ENCODE measurements at places on chromosomes 7 and 10.
A peak's percentile ranks its signal among the peaks of the same experiment; 100 is the strongest.

- no peak for DNase-seq
These were observed 41.2 kb downstream of the NRCAM start for GRCh38 chr7:108415084-108415483.

GRCh38 chr7:149293338-149293737 lies 31.3 kb downstream of the ZNF783 start:
- DNase-seq = no peak

DNA sequence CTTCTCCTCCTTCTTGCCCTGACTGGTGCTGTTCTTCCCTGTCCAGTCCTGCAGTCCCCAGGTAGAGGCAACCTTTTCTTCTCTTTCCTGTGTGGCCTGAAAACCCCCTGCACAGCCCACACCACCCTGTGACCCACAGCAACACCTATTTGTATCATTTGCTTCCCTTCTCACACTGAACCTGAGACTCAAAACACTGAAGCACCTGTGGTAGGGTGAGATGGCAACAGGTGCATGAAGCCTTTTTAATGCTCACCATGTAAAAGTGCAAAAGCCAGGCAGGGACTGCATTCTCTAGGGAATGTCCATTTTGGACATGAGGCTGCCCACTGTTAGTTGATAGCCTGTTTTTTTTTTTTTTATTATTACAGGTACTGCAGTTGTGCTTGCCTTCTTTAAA lies 71.4 kb downstream of the LRMDA start:
- DNase-seq = no peak

DNA sequence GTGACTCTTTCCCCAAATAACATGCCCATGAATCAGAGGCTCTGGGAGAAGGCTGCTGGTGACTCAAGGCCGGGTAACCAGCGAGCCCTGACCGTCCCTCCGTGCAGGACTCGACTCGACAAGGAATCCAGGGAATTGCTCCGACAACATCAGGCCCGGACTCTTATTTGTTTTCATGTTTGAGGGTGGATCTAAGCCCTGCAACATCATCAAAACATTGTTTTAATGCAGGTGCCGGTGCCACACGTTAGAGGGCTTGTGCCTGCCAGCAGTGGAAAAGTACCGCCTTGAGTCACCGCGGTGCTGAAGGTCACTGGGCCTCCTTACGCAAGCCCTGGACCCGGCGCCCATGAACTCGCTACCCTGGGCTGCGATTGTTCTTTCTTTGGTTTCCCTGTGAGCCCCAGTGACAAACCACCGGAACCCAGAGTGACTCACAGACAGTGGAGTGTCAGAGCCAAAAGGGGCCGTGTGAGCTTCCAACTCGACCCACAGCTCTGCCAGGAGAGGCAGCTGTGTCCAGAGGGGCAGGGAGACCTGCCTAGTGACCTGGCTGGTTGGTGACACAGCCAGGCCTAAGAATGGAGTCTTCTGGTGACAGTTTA lies 139.4 kb upstream of the SHH start:
- peak; percentile 95 for DNase-seq

DNA sequence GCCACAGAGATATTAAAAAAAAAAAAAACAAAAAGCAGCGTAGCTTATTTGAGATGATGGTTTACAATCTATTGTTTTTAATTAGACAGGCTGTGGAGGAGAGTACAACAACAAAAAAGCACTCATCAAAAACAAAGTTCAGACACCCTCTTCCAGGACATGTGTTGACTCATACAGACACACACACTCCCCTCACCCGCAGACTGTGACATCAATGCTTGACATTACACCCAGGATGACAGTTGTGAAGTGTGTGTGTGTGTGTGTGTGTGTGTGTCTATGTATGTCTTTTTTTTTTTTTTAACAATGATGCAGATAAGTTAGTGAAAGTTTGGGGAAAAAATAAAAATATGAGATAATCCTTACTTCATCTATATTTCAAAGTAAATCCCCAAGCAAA lies 303.6 kb downstream of the GPAM start:
- DNase-seq = no peak

DNA sequence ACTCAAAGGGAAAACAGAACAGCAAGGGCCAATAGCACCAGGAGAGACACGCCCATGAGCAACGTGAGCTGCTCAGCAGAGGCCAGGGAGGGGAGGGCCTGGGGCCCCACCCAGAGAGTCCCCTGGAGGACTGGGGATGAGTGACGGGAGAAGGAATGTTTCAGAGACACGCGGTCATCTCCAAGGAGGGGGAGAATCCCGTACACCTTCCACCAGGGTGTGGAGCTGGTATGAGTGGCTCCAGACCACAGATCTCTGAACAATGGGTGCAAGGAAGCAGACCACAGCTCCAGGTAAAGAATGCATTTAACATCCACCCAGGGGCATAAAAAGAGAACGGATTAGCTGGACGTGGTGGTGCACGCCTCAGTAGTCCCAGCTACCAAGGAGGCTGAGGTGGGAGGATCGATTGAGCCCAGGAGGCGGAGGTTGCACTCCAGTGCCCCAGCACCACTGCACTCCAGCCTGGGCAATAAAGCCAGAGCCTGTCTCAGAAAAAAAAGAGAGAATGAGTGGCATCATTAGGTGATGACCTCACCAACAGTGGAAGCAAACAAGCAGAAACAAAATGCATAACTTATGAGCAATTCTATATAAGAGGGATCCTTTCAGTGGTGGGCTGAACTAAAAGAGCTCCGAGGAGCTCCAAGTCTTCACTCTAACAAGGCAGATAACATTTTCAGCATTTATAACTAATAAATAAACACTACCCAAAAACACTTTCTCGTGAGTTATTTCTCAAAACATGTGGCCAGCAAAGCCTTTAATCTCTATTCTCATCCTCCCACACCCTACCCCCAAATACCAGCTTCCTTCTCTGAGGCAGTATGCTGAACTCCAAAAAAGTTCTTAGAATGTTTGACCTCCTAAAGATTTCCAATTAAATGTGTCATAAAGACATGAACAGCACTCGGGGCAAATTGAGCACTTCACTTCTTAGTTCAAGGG lies 12.5 kb downstream of the PSAP start:
- peak; percentile 44 for DNase-seq

DNA sequence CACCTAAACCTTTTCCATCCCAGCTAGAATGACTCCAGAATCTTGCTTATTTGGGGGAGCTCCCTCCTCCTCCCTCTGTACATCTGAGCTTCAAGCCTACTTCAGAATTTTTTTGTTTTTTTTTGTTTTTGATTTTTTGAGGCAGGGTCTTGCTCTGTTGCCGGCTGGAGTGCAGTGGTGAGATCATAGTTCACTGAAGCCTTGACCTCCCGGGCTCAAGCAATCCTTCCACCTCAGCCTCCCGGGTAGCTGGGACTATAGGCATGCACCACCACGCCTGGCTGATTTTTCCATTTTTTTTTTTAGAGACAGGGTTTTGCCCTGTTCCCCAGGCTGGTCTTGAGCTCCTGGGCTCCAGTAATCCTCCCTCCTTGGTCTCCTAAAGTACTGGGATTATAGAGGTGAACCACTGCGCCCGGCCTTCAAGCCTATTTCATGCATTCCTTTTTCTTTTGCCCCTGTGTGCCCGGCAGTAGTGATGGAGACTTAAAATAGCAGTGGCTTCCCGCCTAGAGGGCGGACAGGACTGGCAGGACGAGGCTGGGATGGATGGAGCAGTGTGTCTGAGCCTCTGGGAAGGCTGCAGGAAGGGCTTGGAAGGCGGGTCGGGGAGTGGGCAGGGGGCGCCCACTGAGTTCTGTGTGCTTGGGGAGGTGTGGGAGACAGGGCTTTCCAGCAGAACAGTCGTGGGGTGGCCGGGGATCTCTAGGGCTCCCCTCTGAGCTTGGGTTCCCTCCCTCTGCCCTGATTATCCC lies 8.8 kb downstream of the CUX1 start:
- no peak for DNase-seq

DNA sequence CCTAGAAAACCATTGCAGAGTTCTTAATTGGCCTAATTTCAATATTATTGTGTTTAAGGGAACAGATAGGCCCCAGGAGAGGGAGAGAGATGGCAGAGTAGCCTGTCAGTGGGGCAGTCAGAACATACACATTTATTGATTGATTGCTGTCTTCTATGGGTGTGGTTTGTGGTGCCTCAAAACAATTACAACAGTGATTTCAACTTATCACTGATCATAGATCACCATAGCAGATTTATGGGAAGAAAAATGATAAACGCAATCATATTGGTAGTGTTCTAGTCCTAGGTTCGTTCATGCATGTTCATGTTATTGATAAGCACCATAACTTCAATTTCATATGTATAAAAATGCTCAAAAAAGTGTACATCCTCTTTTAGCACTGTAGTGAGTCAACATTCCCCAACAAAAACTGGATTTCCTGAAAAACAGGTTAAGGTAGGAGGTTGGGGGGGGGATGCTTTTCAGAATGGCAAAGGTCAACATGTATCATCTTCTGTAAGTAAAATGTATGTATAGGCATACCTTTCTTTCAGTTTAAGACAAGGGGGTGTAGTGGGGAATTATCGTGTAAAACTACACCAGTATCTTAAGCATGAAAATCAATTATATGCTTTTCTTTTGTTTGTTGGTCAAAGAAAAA lies 1.1 kb upstream of the TNKS2 start:
- DNase-seq = no peak

GRCh38 chr10:131310551-131311401 lies 745 bp downstream of the TCERG1L start:
- DNase-seq = peak; percentile 11

DNA sequence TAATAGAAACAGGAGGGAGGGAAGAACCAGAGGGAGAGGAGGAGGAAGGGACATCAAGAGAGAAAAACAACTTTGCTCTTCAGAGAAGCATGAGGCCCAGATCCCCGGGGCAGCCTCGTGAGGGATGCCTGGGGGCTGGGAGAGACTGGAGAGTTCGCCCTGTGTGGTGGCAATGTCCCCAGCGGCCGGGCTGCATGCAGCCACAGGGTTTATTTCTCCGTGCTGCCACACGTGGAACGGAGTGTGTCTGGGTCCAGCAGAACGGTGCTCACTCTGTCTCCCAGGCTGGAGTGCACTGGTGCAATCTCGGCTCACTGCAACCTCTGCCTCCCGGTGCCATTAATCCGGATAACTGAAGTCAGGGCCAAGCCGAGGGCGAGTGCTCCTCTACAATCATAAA lies 257.7 kb downstream of the ACTR3B start:
- DNase-seq = no peak

GRCh38 chr7:108138911-108139310 lies 8.8 kb upstream of the LAMB4 start:
- DNase-seq = peak; percentile 46

DNA sequence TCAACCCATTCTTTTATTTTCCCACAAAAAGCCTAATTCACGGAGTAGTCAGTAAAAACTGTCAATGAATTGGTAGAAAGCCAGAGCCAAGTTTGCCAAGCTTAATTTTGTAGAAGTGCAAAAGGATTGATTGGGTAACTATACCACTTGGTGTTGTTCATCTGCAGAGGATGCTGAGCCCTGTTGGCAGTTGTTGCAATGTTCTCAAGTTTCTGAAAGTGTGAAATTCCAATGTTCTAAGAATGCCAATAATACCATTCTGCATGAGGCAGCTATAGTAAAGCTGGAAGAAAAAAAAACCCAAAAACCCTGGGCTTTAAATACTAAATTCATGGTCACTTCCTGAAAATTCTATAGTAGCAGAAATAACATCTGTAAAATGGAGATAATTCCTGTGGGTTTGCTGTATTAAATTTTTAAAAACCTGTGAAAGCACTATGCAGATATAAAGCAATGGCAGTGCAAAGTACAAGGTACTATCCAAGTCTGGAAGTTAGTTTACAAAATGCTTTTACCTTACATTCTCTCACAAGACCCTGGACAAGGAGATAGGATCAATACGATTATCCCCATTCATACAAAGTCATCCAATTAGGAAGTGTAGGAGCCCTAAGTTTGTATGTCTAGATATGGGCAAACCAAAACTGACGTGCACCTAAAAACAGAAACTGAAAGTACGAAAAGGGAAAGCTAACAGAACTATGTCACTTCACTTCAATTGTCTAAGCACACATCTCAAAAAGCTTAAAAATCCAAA lies 6.0 kb upstream of the PON1 start:
- DNase-seq = peak; percentile 34

DNA sequence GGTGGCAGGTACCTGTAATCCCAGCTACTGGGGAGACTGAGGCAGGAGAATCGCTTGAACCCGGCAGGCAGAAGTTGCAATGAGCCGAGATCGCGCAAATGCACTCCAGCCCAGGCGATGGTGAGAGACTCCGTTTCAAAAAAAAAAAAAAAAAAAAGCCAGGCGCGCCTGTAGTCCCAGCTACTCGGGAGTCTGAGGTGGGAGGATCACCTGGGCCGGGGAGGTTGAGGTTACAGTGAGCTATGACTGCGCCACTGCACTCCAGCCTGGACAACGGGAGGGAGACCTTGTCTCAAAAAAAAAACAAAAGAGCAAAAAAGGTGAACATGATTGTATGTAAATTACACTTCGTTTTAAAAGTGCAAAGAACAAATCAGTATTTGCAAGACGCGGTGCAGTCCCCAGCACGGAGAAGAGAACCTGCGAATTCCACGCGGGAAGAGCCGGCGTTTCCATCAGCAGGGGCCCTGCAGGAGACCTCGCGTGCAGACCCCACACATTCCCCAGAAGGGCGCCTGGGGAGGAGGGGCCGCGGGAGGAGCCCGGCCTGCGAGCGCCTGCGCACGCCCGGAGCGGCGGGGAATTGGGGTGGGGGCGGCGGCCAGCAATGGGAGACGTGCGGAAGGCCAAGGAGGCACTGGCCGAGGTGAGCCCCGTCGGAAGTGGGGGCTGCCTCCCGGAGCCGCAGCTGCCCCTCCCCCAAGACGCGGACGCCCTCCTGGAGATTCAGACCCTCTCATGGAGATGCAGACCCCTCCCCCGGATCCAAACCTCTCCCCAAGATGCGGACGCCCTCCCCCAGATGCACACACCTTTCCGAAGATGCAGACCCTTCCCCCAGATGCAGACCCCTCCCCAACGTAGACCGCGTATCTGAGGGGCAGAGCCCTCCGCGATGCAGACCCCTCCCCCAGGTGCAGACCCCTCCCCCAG lies 16.7 kb upstream of the SUN1 start:
- peak; percentile 65 for DNase-seq

- DNase-seq = peak; percentile 46
These were observed 15.4 kb downstream of the NRAP start for GRCh38 chr10:113648478-113648877.

DNA sequence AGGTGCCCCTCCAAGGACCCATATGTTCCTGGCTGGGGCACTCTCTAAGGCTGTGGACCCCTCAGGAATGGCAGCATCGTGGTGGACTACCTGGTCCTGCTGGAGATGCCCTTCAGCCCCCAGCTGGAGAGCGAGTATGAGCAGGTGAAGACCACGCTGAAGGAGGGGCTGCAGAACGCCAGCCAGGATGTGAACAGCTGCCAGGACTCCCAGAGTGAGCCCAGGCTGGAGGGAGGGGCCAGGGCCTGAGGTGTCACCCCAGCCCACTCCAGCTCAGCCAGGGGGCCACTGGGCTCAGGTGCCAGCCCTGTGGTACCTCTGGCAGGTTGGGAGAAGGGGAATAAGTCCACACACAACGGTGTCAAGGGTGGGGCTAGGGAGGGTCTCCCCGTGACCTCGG lies 4.7 kb upstream of the MUC12 start:
- no peak for DNase-seq

- no peak for DNase-seq
These were observed 257.6 kb downstream of the EXOC4 start for GRCh38 chr7:133510326-133511055.

- DNase-seq = peak; percentile 52
These were observed 816 bp upstream of the SDK1 start for GRCh38 chr7:3300221-3300650.

Data from astrocyte of the hippocampus (primary cell).